Glomerular endothelial cell (primary cell): ENCODE measurements at places on chromosomes 13 and 19. TPM values are rescaled to one million over a fixed set of nuclear protein-coding genes. Genes with fewer than 3 reads are reported as not detected.

The BRD4 gene
- 38.3 and 58.0 TPM in 2 replicates for total RNA-seq

- no peak for DNase-seq
These were observed 25.1 kb downstream of the MAN2B1 start for GRCh38 chr19:12641456-12641855.

DNA sequence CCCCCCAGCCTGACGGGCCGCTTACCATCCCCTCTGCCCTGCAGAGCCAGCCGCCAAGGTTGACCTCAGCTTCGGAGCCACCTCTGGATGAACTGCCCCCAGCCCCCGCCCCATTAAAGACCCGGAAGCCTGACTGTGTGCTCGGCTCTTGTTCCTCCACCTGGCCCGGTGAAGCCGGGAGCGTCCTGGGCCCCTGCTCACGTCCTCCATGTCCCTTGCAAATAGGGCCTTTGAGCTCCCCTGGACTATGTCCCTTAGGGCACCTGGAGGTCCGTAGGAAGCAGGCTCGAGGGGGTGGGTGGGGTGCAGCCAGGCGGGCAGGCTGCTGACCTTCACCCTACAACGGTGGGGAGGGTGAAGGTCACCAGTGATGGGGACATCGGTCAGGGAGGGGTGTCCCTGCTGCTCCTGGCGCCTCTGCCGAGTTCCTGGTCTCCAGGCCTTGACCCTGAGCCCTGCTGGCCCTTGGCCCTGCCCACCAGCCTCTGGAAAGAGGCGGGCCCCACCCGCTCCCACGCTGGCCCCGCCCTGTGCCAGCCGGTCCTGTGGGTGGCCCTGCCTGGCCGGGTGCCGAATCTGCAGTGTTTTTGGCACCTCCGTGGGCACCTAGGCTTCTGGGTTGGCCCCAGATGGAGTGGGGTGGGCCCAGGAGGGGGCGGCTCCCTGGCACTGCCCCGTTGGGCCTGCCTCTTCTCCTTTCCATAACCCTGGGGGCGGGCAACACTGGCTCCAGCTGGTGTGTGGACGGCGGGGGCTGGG is 3.3 kb downstream of the ATP5F1D start:
- DNase-seq = no peak

GRCh38 chr13:44306371-44307192 is 67.0 kb upstream of the SERP2 start:
- peak; percentile 98 for DNase-seq

The TECR gene
- total RNA-seq = 42.7 and 43.8 TPM in 2 replicates

The SIGLEC6 gene
- not detected in 2 replicates for total RNA-seq

DNA sequence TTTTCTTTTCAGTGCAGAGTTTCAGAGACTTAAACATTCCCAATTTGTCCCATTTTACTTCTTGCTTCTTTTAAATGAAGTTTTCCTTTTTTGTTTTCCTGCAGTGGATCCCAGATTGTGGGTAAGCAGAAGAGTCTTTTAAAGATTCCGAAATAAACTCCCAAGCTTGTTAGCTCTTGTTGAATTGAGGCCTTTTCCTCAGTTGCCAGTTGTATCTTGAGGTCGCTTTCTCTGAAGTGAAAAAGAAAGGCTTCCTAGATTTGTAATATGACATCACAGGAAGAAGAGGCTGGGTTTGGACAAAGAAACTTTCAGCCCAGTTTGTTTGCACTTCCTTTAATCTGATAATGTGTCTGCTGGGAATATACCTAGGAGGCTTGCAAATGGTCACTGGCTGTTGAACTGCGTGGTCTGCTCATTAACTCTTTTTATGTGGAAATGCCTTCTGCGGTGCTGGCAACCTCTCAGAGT is at the start of gene LPAR6:
Gene LPAR6, minus strand, starts transcription at position 233 of the 471 bp plus-strand sequence. CDS start 690 bp downstream, outside the sequence.
- no peak for DNase-seq

The RAB3A gene
- total RNA-seq = 2.6 and 4.1 TPM in 2 replicates
